ENCODE measurements at places on chromosomes 2 and 18.

DNA sequence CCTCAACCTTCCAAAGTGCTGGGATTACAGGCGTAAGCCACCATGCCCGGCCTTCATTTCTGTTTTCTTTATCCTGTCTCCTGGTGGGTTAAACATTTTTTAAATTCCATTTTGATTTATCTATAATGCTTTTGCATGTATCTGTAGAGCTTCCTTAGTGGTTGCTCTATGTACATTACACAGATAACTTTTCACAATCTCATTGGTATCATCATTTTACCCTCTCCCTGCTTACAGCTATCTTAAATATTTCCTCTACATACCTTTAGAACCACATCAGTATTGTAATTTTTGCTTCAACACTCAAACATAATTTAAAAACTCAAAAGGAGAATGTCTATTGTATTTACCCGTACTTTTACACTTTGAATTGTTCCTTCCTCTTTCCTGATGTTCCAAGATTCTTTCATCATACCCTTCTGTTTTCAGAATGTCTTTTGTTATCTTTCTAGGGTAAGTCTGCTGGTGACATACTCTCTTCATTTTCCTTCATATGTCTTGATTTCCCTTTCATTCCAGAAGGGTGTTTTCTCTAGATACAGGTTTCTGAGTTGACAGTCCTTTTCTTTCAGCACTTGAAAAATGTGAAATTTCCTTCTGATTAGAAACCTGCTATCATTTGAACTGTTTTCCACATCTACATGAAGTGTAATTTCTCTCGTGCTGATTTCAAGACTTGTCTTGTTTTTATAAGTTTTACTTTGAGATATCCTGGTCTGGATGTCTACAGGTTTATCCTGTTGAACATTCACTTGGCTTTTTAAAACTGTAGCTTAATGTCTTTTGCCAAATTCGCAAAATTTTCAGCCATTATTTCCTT lies 21.9 kb downstream of the PPP3R1 start:
- DNase-seq = no peak

DNA sequence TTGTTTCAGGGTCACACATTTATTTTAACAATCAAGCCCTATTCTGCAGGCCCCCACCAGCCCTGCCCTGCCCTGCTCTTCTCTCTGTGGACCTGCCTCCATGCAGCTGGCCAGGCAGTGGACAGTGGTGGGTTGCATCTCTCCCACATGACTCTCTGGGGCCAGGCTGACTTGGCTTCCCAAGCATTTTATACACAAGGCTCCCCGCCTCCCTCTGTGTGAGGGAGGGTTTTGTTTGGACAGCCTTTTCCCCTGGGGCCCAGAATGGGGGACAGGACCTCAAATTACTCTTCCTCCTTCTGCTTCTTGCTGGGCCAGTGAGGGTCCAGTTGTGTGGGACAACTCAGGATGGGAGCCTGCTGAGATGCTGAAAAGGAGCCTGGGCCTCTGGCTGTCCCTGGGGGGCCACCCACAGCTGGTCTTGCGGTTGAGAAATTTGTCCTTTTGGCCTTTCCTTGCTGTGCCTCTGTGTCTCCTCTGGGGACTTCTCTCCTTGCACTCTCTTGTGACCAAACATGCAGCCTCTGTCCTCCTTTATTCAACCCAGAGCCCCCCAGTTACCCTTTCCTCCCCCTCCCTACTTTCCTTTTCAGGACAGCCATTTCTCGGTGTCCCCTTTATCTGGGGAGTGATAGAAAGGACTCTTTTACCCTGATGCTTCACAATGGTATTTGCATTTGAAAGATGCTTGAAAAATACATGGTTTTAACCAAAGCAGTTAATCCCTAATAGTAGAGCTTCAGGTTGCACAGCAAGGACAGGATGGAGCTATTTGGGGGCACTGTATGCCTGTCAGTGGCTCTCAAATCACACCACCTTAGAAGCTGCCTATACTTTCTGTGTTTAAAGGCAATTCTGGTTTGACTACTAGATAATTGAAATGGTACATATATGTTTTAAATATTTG lies 151.1 kb downstream of the FHOD3 start:
- DNase-seq = no peak

- peak; percentile 21 for DNase-seq
These were observed 21.2 kb upstream of the NAB1 start for GRCh38 chr2:190627448-190628412.

DNA sequence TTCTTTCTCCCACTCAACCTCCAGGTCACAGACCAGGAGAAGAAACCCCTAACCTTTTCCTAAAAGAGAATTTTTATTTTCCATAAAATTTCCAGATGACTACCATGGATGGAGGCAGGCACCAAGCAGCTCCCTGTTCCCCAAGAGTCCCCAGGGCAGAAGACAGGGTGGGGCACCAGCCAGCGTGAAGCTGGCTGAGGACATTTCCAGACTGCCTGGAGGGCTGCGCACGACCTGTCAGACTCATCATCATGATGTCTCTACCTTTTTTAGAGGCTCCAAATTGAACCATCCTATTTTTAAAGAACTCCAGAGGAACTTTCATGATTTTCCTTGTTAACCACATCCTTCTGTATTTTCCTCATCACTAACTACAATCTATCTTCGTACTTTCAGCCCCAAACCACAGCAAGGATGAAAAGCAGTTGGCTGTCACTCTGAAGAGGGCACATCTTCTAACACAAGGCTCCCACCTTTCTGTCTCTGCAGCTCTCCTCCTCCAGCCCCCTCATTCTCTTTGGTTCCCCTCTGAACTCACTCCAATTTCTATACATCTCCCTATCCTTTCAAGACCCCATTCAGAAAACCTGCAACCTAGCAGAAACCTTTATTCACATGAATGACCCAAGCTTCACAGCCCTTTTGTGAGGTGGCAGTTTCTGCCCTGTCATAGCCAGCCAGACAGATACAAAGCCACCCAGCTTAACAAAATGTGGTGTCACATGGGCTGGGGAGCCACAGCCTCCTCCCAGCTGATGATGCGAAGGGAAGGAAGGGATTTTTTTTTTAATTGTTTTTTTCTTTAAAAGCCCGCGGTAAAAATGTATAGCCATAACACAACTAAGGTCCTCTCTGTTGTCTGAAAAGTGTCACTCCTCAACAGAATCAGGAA lies 11.1 kb downstream of the AMMECR1L start:
- peak; percentile 13 for DNase-seq

- no peak for DNase-seq
These were observed 16.0 kb upstream of the ASXL2 start for GRCh38 chr2:25894135-25894830.
